ENCODE measurements at places on chromosomes 16 and 17. TPM values are rescaled to one million over a fixed set of nuclear protein-coding genes. Genes with fewer than 3 reads are reported as not detected.

Gene KRTAP1-5
- not detected for total RNA-seq

Gene ARHGAP44
- 0.64 TPM for total RNA-seq

Gene ODAD4
- 0.72 TPM for total RNA-seq

Gene ARHGAP23
- total RNA-seq, result 21.9 TPM

Gene MPO
- not detected for total RNA-seq

Gene CA10
- 0.24 TPM for total RNA-seq

Gene PSMC3IP
- 1.9 TPM for total RNA-seq

Gene PHF23
- total RNA-seq, result 36.4 TPM

Gene LGALS9
- total RNA-seq, result not detected

Gene PIK3R5
- total RNA-seq, result not detected

Gene DYNLL2
- total RNA-seq, result 10.1 TPM

Gene IGSF6
- not detected for total RNA-seq

Gene EFNB3
- not detected for total RNA-seq

Gene SDR42E2
- not detected for total RNA-seq

Gene CCL4L2
- 0.48 TPM for total RNA-seq

All from tracheal epithelial cell (primary cell).